NCI-H1048 (cell line): ENCODE measurements at places on chromosomes 11 and 22.

DNA sequence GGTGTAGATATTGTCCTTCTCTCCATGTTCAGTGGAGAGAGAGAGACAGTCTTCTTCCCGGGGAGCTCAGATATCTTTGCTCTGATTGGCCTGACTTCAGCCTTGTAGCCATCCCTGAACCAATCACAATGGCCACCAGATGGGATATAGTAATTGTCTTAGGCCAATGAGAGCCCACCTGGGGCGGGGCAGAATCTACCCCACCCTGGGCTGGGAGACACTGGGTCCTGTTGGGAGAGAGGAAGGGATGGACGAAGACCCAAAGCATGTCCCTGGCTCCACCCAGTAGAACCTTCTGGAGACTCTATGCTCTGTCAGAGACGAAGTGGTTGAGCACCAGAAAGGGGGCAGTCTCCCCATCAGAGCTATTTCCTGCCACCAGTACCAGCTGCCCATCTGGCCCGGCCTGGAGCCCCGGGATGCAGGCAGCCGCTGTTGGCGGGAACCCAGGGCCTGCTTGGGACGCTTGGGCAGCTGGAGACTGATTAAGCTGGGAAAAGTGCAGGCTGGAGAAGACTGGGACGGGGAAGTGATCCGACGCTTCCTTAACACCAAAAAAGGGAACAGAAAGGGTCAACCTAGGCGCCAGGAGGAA is 31.6 kb upstream of the CBX7 start:
- DNase-seq, result no peak

GRCh38 chr11:110356762-110357671 is 60.6 kb upstream of the RDX start:
- no peak for DNase-seq

DNA sequence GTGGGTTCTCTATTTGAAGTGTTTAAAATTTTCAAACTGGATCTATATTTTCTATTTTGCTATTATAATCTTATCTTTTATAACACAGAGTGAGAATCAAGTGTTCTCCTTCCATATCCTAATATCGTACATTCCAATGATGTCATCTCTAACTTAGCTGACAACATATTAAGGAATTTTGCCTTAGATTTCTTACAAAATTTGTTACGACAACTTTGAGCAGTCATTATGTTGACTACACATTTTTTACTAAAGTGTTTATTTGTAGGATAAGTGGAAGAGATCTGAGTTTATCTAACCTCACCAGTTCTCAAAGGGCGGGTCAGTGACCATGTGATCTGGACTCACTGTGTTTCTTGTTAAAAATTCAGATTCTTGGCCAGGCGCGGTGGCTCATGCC is 12.7 kb downstream of the BTG4 start:
- DNase-seq, result no peak

GRCh38 chr11:128705124-128705920 is 11.4 kb downstream of the FLI1 start:
- DNase-seq, result no peak

DNA sequence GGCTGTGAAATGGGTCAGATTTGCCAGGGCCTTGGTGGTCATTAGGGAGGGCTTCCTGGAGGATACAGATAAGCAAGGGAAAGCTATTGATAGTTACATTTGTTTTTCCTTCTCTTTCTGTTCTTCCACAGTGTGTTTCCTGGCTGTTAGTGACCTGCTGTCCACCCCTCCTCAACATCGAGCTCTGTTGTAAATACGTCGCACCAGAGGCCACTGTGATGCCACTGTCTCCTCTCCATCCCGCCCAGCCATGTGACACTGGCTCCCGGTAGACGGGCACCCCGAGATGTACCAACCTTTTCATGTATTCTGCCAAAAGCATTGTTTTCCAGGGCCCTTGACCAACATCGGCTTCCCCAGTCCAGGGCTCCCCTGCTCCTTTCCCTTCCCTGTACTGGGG is 58.1 kb downstream of the P4HA3 start:
- DNase-seq, result no peak

- no peak for DNase-seq
These were observed 1.8 kb downstream of the DCPS start for GRCh38 chr11:126305699-126306098.
